Regular cardiac myocyte (primary cell): ENCODE measurements at places on chromosomes 5 and 9. TPM values are rescaled to one million over a fixed set of nuclear protein-coding genes. Genes with fewer than 3 reads are reported as not detected.

CATSPER3 gene
- 0.38 TPM in 1 of 2 replicates, not detected in the other for total RNA-seq

OBP2A gene
- not detected in 2 replicates for total RNA-seq

STPG3 gene
- total RNA-seq, result not detected in 2 replicates

PTGR1 gene
- total RNA-seq, result 63.8 and 80.9 TPM in 2 replicates

ADAMTSL2 gene
- total RNA-seq, result 1.2 and 2.8 TPM in 2 replicates

ABLIM3 gene
- total RNA-seq, result 22.8 and 26.5 TPM in 2 replicates

SLC45A2 gene
- total RNA-seq, result 0.28 TPM in 1 of 2 replicates, not detected in the other

PRLR gene
- under 0.01 TPM in 1 of 2 replicates, not detected in the other for total RNA-seq

ETF1 gene
- total RNA-seq, result 146 and 179 TPM in 2 replicates

GPSM1 gene
- total RNA-seq, result 31.6 and 40.1 TPM in 2 replicates

IFNA21 gene
- total RNA-seq, result not detected in 2 replicates

ARID3C gene
- under 0.01 and 0.28 TPM in 2 replicates for total RNA-seq

MPDZ gene
- total RNA-seq, result 61.2 and 86.0 TPM in 2 replicates

SV2C gene
- under 0.01 TPM in 1 of 2 replicates, not detected in the other for total RNA-seq

ANKRD31 gene
- 0.19 and 0.28 TPM in 2 replicates for total RNA-seq

KLF4 gene
- 6.9 and 7.9 TPM in 2 replicates for total RNA-seq

F2RL2 gene
- 10.0 and 10.4 TPM in 2 replicates for total RNA-seq

PTGDS gene
- total RNA-seq, result 1.7 TPM in 1 of 2 replicates, not detected in the other

SLC9A3 gene
- 0.77 and 1.1 TPM in 2 replicates for total RNA-seq

RASEF gene
- total RNA-seq, result under 0.01 and 0.28 TPM in 2 replicates

STK32A gene
- 0.38 and 1.7 TPM in 2 replicates for total RNA-seq

WDR38 gene
- total RNA-seq, result not detected in 2 replicates

PAXX gene
- 14.9 and 23.6 TPM in 2 replicates for total RNA-seq

GABBR2 gene
- total RNA-seq, result 0.56 and 8.8 TPM in 2 replicates

GPRIN1 gene
- total RNA-seq, result 1.7 and 6.1 TPM in 2 replicates

ENC1 gene
- 146 and 219 TPM in 2 replicates for total RNA-seq

CACNA1B gene
- under 0.01 TPM in 2 replicates for total RNA-seq

SPINK5 gene
- not detected in 2 replicates for total RNA-seq

SEPTIN8 gene
- total RNA-seq, result 51.8 and 52.1 TPM in 2 replicates

CRAT gene
- 34.7 and 35.2 TPM in 2 replicates for total RNA-seq

SAXO1 gene
- under 0.01 TPM in 1 of 2 replicates, not detected in the other for total RNA-seq

NEURL1B gene
- total RNA-seq, result 5.1 and 5.6 TPM in 2 replicates

ORM2 gene
- not detected in 2 replicates for total RNA-seq

C8G gene
- 0.19 TPM in 1 of 2 replicates, not detected in the other for total RNA-seq

DAB2IP gene
- total RNA-seq, result 6.1 and 20.6 TPM in 2 replicates

CAMK4 gene
- total RNA-seq, result 5.1 and 5.8 TPM in 2 replicates

INSL6 gene
- not detected in 2 replicates for total RNA-seq

ADGRV1 gene
- total RNA-seq, result 0.19 and 1.4 TPM in 2 replicates

CFAP77 gene
- not detected in 2 replicates for total RNA-seq

C5orf52 gene
- total RNA-seq, result not detected in 2 replicates

ZBTB43 gene
- 9.6 and 11.7 TPM in 2 replicates for total RNA-seq

BAAT gene
- total RNA-seq, result under 0.01 and 0.19 TPM in 2 replicates

F12 gene
- total RNA-seq, result 0.58 TPM in 1 of 2 replicates, not detected in the other

MED7 gene
- total RNA-seq, result 9.9 and 10.7 TPM in 2 replicates

PCDHA13 gene
- total RNA-seq, result under 0.01 TPM in 1 of 2 replicates, not detected in the other

GRM6 gene
- not detected in 2 replicates for total RNA-seq

TMEM171 gene
- 5.6 and 9.0 TPM in 2 replicates for total RNA-seq

AHRR gene
- total RNA-seq, result 19.4 and 26.5 TPM in 2 replicates

SLC1A3 gene
- total RNA-seq, result 2.1 and 4.2 TPM in 2 replicates

ZNF879 gene
- total RNA-seq, result 4.8 and 5.6 TPM in 2 replicates

PKN3 gene
- total RNA-seq, result 0.28 and 1.7 TPM in 2 replicates
